Effector memory CD4-positive, alpha-beta T cell (primary cell): ENCODE measurements at places on chromosomes 3 and 15.

DNA sequence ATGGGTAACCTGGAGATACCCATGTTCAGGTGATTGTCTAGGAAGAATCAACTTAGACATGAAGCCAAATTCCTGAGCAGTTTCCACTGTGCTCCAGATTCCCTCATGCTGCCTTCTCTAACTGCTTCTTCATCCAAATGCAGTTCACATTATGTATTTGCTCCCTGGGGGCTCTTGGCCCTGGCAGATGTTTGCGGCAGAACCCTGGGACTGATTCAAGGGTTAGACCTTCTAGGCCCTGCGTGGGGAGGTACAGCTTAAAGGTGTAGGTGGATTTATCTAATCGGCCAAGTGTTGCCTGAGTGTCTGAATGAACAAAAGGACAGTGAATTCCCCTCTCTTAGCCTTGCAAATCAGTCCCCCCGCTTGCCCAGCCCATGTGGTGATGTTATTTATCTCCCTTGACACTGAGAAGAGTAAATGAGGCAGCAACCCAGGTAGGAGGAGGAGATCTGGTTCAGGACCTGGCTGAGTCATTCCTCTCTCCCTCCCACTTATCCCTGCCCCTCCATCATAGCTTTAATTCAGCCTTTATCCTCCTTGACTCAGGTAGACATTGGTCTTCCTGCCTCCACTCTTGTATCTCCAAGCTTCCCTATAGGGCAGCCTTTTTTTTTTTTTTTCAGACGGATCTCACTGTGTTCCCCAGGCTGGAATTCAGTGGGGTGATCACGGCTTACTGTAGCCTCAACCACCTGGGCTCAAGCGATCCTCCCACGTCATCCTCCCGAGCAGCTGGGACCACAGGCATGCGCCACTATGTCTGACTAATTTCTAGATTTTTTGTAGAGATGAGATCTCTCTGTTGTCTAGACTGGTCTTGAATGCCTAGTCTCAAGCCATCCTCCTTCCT, 54.8 kb downstream of the MAGEF1 start:
- DNase-seq, result no peak

GRCh38 chr3:123660900-123661299, 76.0 kb upstream of the HACD2 start:
- DNase-seq, result no peak

- DNase-seq, result no peak
Measured at GRCh38 chr3:6821411-6821810, 39.5 kb upstream of the GRM7 start.

DNA sequence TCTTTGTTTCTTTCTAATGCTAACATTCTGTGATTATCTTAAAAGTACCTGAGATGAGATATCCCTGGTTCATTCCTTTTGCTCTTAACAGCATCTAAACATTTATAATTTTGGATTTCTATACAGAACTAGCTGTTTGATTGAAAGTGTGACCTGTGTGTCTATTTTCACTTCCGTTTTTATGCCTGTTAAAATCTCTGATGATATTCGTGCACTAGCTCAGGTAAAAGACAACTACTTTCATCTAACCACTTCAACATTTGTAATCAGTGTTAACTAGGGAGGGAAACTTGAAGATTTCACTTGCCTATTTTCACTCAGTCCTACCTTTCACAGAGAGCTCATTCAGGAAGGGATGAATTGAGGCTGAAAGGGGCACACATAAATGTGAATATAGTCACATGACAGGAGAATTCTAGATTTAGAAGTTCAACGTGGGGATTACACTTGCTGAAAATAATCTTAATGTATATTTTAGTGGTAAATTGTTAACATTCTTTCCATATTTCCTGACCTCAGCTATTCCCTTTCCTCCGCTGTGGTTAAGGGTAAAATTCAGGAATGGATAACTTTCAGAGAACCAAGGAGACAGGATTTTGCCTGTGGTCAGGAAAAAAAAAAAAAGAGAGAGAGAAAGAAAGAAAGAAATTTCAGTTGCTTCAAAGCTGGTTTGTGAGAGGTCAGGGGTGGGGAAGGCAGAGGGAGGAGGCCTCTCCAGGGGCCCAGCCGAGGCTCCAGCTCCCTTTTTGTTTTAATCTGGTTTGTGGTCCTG, 159.8 kb upstream of the TSC22D2 start:
- DNase-seq, result no peak

- no peak for DNase-seq
Measured at GRCh38 chr3:107868449-107868848, 222.4 kb downstream of the CD47 start.

- no peak for DNase-seq
Measured at GRCh38 chr3:68935778-68936177, 3.4 kb upstream of the TAFA4 start.

DNA sequence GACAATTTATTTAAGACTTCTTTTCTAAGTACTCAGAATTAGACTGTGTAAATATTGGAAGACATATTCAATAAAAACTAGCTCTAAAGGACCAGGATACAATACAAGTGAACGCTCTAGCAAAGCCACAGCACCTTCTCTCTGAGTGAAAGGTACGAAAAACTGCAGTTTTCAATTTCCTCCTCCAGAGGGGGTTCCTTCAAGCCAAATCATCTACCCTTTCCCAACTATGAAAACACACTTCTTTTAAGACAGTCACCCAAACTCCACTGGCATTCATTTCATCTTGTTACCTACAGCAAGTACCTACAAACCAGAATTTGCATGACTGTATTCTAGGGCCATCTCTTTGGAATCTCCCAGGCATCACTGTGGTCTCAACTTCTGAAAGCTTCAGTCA, 165.8 kb downstream of the ERC2 start:
- no peak for DNase-seq

DNA sequence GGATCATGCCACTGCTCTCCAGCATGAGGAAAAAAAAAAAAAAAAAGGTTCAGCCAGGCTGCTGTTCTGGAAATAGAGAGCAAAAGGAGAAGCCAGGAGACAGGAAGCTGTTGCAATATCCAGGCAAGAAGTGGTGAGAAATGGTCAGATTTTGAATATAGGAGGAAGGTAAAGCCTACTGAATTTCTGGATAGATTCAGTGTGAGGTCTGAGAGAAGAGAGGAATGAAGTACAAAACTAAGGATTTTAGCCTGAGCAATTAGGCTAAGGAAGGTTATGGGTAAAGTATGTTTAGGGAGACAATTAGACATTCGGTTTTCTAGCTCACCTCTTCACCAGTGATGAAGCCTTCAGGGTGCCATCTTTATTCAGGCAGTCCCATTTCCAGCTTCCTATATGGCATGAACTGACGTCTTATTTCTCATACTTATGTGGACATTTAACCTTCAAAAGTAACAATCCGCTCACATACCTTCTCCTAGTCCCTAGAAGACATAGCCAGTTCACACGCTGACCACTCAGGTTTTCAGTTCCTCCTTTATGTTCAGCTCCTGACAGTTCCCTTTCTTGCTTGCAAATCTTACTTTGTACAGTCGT, 57.2 kb downstream of the KIF9 start:
- no peak for DNase-seq

GRCh38 chr3:155233213-155233612, 60.3 kb downstream of the STRIT1 start:
- DNase-seq, result no peak

DNA sequence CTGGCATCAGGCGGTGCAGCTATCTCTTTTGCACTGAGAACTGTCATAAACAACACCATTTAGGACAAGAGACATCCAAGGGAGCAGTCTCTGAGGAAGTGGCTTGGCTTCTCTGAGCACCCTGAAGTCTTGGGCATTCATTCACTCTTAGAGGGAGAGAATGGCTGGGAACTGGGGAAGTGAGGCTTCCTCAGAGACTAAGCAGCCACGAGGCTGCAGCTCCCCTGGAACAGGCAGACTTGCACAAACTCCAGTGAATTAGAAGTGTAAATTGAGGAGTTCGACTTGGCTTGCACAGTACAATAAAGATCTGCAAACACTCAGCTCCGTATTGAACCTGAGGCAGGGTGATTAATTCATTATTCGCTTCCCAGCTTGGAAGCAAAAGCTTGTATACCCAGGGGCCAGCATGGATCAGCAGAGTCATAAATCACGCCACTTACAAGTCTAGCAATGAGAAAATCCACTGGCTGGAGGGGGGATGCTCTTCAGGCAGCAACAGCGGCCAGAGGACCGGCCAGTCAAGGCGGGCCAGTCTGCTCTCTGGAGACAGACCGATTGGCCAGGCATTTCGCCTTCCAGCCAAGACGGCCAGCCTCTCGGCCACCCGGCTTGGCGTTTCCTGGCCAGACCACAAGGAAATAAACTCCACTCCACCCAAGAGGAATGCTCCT, 118.8 kb upstream of the ADPGK start:
- DNase-seq, result no peak
